ENCODE measurements at places on chromosomes 7 and 10.

DNA sequence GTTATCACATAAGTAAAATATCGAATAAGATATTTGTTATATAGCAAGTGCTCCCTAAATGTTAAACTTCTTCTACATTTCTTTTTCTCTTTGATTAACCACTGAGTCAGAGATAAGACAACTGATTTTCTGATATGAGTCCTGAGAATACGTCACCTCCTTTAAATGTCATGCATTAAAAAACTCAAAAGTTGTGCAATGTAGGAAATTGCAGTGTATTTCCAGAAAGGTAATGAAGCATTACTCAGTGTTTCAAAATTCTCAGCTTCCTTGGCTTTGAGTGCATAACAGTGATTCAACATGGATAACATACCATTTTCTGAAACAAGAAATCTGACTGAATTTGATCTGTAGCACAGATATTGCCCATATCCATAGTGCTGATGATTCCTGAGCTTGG is 155.8 kb downstream of the BMPER start:
- DNase-seq, result no peak

DNA sequence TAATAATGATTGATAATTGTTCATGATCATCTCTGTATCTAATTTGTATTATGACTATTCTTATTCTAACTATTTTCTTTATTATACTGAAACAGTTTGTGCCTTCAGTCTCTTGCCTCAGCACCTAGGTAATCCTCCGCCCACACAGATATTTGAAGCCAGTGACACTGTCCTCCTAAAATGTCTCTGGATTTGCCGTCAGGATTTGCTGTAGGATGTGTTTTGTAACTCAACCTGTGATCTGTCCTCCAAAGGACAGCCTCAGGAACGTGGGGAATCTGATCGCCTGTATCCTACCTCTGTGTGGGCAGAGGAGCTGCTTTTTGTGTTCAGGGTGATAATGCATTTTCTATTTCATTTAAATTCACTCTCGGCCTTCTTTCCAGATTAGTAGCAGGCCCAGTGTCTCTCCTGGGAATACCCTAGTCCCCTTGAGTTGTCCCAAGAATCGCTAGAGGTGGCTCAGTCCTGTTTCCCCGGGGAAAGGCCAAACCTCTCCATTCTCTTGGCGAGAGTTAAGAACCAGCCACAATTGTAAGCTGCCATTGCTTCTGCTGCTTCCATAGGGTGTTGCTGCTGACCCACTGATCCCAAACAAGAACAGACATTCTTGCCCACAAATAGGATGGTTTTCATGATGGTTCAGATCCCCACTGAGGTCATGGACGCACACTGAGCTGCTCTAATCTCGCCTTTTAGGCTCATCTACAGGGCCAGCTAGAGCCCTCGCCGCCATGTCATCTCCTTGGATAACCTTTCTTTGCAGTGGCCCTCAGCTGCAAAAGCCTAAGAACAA is 136.2 kb upstream of the KCNMA1 start:
- no peak for DNase-seq

- DNase-seq, result no peak
Observed at GRCh38 chr10:42551582-42552187, 86.7 kb downstream of the ZNF33B start.

GRCh38 chr10:93121311-93121710 is 47.6 kb downstream of the CYP26A1 start:
- no peak for DNase-seq

DNA sequence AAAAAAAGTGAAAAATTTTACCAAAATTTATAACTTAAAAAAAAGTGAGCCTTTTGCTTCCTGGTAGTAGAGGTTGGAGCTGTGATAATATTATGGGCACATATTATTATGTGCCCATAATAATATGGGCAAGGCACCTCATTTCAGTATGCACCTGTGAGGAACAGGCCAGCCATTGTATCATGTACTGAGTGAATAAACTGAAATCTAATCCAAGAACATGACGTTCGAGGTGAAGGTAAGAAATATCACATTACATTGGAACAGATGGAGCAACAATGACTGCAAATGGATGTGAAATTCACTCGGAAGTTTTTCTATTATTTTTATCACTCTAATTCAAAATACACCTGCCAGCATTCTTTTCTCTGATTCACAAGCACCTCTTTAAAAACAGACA is 216.0 kb downstream of the KLF6 start:
- DNase-seq, result no peak

GRCh38 chr7:7996568-7996967 is 28.0 kb downstream of the GLCCI1 start:
- DNase-seq, result no peak

- DNase-seq, result no peak
Observed at GRCh38 chr7:122791959-122792545, 89.3 kb upstream of the RNF148 start.

- DNase-seq, result no peak
Observed at GRCh38 chr10:127254276-127254675, 57.9 kb upstream of the INSYN2A start.

DNA sequence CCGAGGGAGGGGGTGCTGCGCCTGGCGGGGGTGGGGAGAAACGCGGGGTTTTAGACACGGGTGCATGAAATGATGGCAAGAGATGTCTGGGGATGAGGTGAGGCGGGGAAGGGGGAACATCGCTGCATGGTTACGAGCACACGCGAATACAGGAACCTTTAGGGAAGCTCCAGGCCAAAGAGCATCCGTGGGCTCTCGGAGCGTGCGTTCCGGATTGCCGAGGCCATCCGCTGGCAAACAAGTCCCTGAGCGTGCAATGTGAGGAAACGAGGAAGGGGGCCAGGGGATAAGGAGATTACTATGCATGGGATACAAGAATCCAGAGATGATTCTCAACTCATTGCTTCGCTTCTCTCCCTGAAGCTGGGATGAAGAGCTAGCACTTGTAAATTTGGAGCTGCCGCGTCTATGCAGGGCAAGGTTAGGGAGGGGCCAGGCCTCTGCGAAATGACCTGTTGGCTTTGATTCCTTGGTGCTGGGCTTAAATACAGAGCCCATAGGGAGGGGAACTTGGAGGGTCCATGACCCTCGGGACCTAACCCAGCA is 520 bp upstream of the WNT2 start:
- DNase-seq, result no peak

- no peak for DNase-seq
Observed at GRCh38 chr7:82810558-82811259, 352.0 kb downstream of the PCLO start.

DNA sequence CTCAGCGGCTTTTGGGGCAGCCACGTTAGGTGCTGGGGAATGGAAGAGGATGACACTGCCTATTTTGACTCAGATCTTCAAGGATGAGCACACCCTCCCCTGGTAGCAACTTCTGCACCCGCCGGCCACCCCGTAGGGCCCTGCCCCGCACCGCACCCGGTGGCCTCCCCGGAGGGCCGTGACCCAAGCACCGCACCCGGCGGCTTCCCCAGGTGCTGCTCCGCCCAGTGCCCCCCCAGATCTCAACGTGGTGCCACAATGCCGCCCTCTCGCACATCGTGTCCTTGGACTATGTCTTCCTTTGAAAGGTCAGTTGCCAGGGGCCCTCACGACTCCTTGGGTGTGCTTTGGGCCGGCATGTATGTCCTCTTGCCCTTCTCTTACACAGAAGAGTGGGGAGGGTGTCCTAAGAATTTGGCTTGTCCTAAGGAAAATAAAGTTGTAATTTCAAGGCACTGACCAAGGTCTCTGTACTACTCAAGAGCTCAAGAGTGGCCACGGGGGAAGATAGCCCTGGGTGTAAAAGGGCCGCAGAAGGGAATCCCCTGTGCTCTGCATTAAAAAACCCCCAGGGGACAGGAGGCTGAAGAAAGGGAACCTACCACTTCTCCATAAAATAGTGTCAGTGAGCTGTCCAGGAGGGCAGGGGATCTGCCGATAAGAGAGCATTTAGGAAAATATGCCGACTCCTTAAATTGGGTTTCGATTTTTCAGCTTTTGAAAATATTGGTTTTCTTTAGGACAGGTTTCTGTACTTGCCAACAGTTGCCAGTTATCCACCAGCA is 1.6 kb upstream of the LANCL2 start:
- DNase-seq, result no peak

- no peak for DNase-seq
Observed at GRCh38 chr7:26326211-26326610, 34.5 kb downstream of the SNX10 start.

DNA sequence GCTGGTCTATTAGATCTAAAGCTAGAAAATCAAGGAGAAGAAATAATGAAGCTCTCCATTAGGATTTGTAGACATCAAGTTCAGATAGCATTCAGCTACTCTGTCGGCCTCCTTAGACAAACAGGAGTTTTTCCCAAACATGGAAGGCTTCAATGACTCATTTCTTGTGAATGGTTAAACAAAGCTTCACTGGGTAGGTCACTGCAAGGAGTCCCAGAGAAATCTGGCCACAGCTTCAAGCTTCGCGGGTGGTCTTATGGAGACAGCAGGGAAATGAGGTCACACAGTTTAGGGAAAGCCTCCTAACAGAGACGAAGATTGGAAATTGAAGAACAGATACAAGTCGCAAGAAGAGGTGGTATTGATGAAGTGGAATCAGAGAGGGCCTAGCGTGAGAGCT is 22.6 kb upstream of the LRRC72 start:
- DNase-seq, result no peak

- DNase-seq, result no peak
Observed at GRCh38 chr7:41148521-41148951, 554.4 kb downstream of the INHBA start.

DNA sequence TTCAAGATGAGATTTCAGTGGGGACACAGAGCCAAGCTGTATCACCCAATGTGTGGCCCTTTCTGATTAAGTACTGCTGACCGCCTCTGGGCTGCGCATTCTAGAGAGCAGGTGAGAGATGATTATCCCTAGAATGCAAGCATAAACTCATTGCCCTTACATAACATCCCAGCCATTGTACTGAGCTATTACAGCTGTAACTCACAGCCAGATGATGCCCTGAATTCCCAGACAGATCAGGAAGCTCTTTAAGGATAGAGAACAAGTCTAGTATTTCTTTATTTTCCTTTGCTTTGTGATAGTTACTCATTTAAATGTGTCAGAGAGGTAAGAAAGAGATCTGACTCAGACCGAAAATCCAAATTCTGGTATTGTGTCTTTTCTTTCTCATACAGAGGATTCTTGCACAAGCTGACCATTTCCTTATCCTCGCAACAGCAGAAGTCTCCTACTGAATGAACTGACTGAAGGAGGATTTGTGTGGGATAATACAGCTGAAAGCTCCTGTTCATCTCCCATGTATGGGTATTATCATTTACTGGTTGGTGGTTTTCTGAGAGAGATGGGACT is 58.4 kb downstream of the ZNF22 start:
- DNase-seq, result no peak

DNA sequence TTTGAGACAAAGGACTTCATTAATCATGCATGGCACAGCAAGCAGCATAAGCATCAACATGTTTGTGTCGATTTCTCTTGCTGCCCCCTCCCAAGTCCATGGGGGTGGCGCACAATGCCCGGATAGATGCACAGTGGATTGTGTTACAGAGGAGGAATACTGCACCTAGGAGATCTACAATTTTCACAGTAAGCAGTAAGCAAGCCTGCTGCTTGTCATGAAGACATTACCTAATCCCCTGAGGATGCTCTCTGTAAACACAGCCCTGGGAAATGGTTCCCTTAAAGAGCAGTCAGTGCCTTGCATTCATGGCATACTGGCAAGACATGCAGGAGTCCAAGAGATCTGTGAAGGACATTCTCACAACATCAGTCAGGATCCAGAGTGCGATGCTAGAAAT is 137.7 kb downstream of the ETV1 start:
- no peak for DNase-seq

DNA sequence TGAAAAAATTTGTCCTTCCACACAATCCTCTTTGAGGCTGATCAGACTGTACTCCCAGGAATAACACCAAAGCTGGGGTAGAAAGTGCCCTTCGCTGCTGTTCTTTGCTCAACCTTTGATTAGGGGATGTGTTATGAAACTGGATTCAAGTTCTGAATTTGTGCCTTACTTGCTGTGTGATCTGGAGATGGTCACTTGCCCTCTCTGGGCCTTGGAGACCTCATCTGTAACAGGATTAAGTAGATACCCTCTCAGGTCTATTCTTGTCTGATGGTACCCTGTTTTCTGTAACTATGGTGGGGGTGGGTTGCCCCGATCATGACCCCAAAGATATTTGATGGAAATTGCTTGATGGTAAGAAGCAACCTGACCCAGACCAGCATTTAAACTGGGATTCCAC is 368.5 kb downstream of the PLXNA4 start:
- no peak for DNase-seq

GRCh38 chr10:14737808-14738545 is 36.7 kb downstream of the FAM107B start:
- DNase-seq, result no peak

DNA sequence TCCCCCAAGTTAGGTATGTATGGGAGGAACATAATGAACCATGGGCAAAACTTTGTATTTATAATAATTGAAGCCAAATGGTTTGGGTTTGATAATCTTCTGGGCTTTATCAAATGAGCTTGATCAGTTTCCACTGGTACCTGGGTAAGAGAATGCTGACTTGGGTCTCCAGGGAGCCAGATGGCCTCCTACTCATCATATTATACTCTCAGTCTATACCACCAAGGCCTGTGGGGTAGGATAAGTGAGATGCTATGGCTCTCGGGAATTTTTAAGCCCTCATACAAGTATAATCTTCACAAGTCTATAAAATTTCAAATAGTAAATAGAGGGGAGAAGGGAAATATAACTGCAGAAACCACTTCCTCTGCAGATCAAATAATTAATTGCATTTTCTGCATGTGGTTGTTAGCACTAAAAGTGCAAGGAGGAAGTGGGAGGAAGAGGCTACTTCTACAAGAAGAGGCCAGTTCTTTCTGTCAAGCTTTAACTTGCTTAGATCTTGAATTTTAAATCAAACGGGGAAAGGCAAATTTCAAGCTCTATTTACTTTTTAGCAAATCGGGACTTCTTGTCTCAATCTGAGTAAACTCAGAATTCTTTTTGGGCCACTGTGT is 349.0 kb downstream of the SORCS1 start:
- DNase-seq, result no peak

GRCh38 chr7:39248692-39249090 is 271.0 kb downstream of the POU6F2 start:
- no peak for DNase-seq

GRCh38 chr7:47714669-47715607 is 133.0 kb upstream of the TNS3 start:
- no peak for DNase-seq

DNA sequence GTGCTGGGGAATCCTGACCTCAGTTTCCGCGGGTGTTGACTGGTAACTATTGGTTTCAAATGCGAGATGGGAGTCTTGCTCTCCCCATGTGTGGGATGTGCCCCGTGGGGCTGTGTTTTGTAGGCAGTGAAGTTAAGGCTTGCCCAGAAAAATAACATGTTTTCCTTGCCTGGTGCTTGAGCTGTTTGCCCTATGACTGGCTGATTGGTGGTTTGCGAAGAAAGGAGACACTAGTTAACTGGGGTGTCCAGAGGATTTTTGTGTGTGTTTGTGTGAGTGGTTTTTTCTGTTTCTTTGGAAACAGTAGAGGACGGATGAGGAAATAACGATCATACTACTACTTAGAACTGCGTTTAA is 61.9 kb downstream of the CREB5 start:
- DNase-seq, result no peak

DNA sequence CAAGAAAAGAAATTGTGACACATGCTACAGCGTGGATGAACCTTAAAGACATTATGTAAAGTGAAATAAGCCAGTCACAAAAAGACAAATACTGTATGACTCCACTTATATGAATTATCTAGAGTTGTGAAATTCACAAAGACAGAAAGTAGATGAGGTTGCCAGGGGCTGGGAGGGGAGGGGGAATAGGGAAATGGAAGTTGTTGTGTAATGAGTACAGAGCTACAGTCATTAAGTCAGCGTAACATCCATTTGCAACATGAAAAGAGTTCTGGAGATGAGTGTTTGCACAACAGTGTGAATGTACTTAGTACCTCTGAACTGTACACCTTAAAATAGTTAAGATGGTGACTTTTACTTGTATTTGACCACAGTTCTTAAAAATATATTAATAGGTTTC is 112.1 kb upstream of the CDK1 start:
- no peak for DNase-seq
